T-helper 1 cell (primary cell): ENCODE measurements at places on chromosomes 6 and 20.

DNA sequence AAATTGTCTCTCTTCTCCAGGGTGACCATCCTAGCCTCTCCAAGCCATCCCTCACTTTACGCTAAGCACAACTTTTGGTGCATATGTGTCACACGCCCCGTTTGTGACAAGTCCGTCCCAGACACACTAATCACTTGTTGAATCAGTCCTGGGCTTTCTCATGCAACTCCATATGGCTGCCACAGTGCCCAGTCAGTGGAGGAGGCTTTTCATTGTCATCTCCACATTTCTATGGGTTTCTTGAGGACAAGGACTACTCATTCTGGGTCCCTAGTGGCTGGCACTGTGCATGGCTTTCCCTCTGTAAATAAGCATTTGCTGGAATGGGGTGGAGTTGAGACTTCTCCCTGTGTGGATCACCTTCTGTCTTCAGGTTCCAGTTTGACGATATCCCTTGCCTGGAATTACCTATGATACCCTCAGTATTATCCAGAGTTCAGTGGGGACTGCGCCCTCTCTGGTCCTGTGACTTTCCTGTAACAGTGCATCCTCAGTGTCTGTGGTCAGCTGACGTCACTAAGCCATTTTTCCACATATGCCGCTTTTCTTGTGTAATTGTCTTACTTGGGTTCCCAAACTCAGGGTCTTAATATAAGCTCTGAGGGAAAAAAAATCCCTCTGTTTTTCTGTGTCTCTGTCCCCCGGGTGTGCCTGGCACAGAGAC is 59.8 kb upstream of the MYL9 start:
- no peak for DNase-seq

DNA sequence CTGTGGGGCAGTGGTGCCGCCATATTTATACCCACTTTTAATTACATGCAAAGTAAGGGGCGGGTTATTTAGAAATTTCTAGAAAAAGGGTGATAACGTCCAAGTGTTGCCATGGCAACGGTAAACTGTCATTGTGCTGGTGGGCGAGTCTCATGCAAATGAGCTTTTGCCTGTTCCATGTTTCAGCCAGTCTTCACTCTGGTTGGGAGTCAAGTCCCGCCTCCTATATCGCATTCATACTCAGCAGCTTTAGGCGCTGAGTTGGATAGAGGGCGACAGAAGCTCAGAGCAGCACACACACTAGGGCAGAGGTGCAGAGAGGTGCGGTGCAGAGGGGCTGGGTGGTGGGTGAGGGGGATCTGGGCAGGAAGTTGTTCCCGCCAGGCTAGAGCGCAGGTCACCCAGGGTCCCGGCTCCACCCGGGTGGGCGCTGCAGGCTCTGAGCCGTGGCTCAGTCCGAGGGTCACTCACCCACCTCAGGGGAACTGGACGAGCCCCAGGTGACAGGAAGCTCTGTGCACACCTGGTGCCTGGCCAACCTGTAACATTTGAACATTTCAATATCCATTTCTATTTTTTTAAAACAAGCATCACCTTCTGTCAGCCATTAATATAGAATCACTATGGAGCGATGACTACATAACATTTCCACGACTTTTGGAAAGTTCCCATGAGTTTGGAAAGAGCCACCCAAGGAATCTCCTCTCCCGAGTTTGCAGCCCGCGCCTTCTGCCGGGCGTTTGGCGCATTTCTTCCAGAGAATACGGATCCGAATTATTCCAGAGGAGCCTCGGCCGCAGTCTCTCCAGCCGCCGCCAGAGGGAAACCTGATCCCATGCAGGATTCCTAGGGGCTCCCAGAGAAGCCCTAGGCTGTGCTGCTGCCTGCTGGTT is 89.1 kb upstream of the PHACTR3 start:
- no peak for DNase-seq

DNA sequence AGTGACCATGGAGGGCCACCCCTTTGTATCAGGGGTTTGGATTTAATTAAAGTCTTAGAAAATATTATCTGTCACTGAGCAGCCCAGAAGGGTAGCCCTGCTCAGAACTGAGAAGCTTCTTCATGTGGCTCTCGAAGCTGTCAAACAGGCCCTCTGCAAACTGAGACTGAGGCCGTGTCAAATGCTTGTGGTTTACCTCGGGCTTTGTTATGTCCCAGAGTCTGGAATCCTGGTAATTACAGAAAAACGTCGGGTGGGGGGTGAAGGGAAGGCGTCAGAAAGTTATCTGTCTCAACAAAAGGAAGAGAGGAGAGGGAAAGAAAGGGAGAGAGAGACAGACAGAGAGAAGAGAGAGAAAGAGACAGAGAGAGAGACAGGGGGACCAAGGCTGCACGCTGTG is 200.8 kb downstream of the BMP7 start:
- DNase-seq, result no peak

GRCh38 chr20:50704971-50705370 is 13.6 kb upstream of the RIPOR3 start:
- no peak for DNase-seq

DNA sequence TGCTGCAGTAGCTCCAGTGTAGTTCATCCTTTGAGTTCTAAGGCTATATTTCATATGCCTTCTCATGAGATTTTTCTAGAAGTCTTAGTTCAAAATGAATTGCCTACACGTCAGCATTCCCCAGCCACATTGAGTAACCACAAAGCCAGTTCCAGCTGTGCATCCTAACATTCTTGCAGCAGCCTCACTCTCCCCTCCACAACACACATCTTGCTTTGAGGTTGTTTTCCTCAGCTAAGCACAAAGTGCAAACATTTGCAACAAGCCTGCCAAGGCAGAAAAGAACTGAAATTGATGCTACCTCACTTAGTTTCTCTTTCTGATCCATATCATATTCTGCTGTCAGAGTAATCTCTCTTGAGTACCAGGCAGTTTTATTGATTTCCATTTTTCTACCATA is 160.7 kb upstream of the KCNQ5 start:
- DNase-seq, result no peak
